ENCODE measurements at places on chromosomes 7 and 10.

- peak; percentile 40 for DNase-seq
Observed at GRCh38 chr10:2619472-2619871, 447.9 kb upstream of the PFKP start.

DNA sequence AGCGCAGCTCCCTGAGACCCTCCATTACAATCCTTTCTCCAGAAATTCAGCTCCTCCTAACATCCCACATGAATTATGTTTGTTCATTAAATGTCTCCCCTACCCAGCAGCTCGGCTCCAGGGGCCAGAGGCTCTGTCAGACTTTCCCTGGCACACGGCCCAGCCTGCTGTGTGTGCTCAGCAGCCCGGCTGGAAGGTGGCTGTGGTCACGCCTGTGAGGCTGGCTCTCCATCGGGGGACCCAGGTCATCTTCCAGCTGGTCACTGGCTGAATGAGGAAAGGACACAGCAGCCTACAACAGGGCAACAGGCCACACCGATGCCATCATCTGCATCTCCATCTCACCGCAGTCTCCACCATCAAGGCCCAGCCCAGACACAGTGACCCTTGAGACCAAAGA lies 219.8 kb downstream of the MAD1L1 start:
- no peak for DNase-seq

DNA sequence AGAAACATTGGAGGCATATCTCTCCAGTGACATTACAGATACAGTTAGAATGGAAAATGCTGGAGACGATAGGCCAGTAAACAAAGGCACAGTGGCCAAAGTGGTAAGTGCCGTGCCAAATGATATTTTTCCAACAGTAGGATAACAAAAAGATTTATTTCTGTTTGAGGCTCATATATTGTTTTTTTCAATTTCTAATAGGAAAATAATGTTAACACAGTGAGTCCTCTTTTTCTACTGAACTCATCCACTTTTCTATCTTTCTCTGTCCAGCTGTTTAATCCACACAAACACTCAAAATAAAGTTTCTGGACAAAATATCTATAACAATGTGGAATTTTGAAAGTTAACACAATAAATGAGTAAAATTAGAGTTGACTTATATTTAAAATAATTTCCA lies 201.3 kb downstream of the SEMA3E start:
- DNase-seq, result no peak

DNA sequence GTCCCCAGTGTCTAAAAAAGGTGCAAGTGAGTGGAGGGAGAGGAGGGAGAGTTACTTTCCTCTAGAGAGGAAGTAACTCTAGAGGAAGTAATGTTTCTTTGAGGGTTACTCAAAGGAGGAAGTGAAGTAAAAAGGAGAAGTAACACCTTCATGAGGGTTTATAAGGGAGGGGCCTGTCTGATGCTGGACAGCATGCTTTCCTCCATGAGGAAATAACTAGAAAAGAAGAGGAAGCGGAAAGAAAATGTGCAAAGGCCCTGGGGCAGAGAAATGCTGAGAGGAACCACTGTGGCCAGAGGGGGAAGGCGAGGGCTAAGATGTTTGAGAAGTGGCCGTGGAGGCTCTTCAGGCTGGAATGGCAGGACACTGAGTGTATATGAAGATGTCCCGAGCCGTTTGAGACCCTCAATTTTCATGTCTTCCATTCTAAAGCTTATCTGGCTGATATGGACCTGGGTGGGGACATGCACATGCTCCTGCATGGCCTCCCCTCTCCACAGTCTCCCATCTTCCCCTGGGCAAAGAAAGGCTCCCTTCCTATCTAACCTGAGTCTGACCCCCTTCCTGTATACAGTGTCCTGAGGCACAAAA lies 3.4 kb upstream of the SLC18A2 start:
- no peak for DNase-seq

- DNase-seq, result peak; percentile 92
Observed at GRCh38 chr10:103276896-103277712, at the start of gene INA. Gene INA, plus strand, starts transcription at chr10:103277138. Its CDS starts 74 bp downstream, at chr10:103277212.

- DNase-seq, result no peak
Observed at GRCh38 chr10:120823266-120823665, 27.9 kb upstream of the WDR11 start.

- no peak for DNase-seq
Observed at GRCh38 chr10:34386921-34387320, 428.2 kb downstream of the PARD3 start.

DNA sequence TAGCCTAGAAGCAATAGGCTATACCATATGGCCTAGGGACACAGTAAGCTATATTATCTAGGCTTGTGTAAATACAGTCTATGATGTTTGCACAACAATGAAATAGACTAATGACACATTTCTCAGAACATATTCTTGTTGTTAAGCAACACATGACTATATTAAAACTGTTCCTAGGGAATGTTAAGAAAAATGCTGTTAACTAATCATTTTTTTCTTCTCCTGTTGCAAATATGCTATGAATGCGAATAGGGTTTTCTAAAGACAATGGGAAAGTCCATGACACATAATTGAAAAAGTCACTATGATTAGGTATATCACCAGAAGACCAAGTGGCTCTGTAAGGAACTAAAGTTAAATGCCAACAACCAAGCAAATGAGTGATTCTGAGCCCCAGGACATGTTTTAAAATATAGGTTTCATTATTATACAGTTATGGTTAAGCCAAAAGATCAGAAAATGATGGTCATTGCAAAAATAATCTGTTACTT lies 454.0 kb upstream of the SORCS1 start:
- no peak for DNase-seq

DNA sequence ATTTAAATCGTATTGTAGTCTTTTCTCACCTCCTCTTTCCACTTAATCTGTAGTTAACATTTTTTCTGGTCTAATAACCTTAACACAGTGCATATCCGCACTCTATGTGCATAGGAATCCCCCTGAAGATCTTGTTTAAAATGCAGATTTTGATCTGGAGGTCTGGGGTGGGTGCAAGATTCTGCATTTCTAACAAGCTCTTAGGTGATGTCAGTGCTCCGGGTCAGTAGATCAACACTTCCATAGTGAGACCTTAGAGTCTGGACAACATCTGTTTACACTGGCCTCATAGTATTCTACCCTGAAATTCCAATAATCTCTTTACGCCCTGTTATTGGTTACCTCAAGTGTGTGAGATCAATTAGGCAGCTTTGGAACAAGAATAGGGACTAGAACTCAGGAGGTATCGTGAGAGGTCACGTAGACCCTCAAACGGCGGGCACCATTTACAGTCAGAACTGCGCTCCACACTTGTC lies 434 bp upstream of the PLEKHA8 start:
- DNase-seq, result no peak

- DNase-seq, result no peak
Observed at GRCh38 chr10:71573562-71574518, 145.7 kb downstream of the C10orf105 start.

GRCh38 chr7:25348104-25348503 lies 119.8 kb upstream of the NPVF start:
- DNase-seq, result no peak

GRCh38 chr10:71970869-71971268 lies 6.7 kb downstream of the CHST3 start:
- no peak for DNase-seq

DNA sequence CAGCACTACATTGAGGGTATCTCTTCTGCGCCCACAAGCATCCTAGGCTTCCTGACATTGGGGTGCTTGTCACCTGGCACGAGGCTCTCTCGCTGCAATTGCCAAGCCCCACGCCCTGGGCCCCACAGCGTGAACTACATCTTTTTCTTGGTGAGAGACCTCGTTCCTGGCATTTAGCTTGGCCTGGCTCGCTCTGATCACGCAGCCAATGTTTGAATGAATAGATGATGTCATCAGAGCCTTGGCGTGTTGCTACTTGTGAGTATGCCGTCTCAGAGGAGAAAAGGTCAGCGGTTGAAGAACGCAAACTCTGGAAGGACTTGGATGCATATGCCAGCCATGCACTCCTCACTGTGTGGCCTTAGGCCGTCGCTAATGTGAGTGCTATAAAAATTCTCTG lies 150.2 kb upstream of the AUTS2 start:
- DNase-seq, result no peak

DNA sequence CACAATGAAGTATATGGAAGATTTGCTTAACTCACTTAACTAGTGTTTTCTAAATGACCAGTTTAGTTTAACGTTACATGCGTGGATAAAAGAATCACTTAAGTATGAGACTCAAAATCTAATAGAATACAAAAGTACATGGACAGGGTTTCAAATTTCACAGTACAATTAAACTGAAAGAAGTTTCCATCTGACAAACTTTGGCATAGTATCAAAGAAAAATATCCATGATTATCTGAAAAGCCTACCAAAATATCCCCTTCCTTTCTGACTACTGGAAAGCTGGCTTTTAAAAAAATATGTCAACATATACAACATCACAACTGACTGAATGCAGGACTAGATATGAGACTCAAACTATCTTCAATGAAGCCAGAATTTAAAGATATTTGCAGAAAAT lies 164.8 kb downstream of the ZNF438 start:
- no peak for DNase-seq
